ENCODE measurements at places on chromosomes 4 and X. TPM values are rescaled to one million over a fixed set of nuclear protein-coding genes. Genes with fewer than 3 reads are reported as not detected.

GRCh38 chr4:60565558-60565957 is 634.6 kb upstream of the ADGRL3 start:
- DNase-seq: no peak

DNA sequence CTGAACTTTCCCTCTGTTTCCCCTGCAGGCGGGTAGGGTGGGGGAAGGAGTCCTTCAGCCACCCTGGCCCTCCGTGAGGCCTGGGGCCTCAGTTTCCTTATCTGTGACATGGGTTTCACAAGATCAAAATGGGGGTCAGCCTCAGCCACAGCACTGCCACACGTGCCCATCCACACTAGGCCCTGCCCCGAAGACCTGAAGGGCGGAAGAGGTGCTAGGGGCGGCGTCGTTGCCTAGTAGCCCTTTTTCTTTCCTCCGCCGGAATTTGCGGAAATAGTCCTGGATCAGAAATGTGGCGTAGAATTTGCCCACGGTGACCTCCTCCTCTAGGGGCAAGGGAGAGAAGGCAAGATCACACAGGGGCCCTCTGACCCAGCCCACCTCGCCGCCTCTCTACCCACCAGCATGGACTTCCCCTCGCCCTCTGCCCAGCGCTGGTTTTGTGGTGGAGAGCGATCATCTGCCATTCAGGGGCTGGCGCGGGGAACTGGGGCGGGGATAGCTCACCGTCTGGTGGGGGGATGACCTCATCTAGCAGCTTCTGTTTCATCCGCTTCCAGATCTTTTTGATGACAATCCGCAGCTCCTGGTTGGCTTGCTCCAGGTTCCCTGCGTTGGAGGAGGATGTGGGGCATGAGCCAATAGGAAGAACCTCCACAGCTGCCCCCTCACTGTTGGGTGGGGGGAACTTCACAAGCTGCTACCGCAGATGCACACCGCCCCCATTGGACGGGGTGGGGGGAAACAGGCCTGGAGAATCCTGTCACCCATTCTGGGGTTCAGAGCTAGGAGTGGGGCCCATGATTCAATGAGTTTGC is 9.7 kb upstream of the SYP start:
- no peak for DNase-seq

DNA sequence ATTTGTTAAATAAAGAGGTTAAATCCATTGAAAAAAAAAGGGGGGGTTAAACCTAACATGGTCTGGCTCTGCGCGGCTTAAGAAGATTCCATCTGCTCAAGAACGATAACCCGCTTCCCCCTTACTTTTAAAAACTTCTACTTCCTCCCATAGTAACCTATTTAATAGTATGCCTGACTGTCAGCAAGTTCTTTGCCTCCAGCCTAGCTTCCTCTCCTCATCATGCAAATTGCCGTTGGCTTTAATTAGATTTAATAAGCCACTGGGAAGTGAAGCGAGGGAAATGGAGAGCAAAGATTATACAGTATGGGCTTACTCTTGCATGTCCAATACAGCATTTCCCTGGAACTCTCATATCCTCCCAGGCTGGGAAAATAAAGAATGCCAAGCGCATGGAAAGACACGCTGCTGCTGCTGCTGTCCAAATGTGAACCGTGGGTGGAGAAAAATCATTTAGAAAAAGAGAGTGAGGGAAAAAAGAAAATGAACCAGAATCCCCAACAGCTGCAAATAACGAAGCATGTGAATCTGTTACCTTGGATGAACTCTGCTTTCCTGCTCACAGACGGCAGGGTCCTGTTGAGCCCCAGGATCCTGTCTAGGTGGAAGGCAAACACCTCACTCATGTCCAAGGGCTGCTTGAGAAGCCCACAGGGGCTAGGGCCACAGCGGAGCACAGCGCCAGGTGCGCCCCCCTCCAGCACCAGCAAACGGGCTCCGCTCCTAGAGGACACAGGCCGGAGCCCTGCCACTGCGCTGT is 2.7 kb downstream of the GASK1B start:
- no peak for DNase-seq

DNA sequence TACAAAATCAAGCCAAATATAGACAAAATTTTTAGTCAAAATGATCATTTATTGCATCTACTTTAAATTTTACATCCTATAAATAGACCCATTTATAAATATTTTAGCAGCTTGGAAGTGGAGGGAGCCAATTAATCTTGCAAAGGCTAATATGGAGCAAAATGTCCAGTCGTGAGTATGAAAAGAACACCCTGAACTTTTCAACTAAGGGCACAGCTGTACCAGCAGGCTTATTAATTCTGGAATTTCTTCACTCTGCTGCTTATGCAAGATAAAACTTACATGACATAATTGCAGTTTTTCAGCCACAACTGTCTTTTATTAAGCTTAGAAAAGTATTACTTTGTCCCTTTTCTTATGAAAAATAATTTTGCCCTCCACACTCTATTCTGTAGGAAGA is 22.9 kb upstream of the USP53 start:
- no peak for DNase-seq

- DNase-seq: no peak
These were observed 193.8 kb downstream of the FBXO8 start for GRCh38 chr4:174089711-174090110.

DNA sequence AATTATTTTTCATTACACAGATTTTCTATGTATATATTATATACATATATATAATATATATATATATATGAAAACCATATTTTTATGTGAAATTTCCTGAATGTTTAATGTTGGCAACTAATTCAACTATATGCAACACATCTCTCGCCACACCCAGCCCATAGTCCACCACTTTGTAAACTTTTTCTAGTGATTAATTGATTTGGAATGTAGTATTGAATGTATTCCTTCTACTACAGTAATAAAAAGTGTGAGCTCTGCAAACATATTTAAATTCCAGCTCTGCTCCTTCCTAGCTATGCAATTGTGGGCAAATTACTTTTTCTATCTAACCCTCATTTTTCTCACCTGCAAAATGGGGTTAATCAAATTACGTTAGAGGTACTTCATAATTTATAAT is 187.8 kb downstream of the TEX11 start:
- no peak for DNase-seq

DNA sequence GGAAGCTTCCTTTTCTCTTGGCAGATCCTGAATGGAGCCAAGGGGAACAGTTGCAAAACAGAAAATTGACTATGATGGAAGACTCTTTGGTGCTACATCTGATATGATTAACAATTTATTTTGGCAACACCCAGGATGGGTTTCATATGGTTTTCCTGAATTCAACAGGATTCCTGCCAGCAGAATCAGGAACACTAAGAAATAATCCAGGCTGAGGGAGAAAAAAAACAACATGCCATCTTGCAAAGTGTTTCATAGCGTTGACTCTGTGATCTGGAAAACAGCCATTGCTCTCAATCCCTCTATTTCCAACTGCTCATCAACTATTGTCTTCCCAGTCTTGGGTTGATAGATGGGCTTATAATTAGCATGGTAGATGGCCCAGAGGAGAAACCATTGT is 303.8 kb upstream of the KLF3 start:
- DNase-seq: no peak

DNA sequence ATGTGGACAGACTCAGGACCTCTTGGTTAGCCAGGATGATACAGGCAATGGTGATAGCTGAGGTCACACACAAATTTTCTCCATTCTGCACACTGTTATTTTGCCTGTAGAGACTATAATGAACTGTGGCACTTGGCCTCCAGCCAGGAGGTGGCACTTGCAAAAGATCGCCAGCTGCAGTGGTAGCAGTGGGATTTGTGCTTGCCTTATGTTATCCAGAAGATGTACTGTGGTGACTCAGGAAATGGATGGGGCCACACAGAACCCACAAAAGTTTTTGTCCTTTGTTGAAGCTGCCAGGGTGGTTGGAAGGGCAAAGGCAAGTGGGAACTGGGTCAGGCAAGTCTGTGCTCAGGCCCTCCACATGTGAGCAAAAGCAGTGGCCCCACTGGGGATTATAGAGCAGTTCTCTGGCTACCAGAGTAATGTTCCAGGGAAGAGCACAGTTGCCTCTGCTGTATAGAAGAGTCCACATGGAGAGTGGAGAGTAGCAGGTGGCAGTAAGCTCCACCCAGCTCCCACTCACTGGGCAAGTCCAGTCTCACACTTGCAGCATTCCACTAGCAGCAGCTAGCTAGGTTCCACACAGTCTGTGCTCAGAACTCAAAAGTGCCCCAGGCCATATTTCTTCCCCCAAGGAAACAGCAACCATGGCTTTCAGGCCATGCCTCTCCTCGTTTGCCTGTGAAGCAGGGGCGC is 5.9 kb upstream of the C4orf17 start:
- no peak for DNase-seq

The GAGE13 gene
- not detected for total RNA-seq

The MAGEA4 gene
- total RNA-seq: not detected

The FAM184B gene
- 0.94 TPM for total RNA-seq

The MUC7 gene
- total RNA-seq: not detected

All from colonic mucosa (tissue), 4 donors.